Body of pancreas (tissue), 4 donors: ENCODE measurements at places on chromosomes 3 and 15.

- DNase-seq: no peak
- no peaks in the 10 kb centered on the region for H3K4me1 ChIP-seq
- H3K36me3 ChIP-seq: no peaks in the 10 kb centered on the region
Measured at GRCh38 chr3:168285506-168285905, 189.8 kb upstream of the GOLIM4 start.

DNA sequence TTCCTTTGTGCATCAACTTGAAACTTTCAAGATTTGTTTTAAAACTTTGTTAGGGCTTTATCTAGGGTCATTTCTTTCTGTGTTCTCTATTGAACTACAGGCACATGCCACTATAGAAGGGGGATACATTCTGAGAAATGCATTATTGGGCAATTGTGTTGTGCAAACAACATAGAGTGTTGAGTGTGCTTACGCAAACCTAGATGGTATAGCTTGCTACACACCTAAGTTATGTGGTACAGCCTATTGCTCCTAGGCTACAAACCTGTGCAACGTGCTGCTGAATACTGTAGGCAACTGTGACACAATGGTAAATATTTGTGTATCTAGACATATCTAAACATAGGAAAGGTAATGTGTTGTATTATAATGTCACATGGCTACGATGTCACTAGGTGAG is 33.0 kb upstream of the KLF13 start:
- H3K4me1 ChIP-seq: peaks cover 32% of the 10 kb centered on the region
- H3K36me3 ChIP-seq: no peaks in the 10 kb centered on the region
- H3K27me3 ChIP-seq: no peaks in the 10 kb centered on the region

- H3K36me3 ChIP-seq: no peaks in the 10 kb centered on the region
- no peak for DNase-seq
- no peaks in the 10 kb centered on the region for H3K27me3 ChIP-seq
- H3K4me3 ChIP-seq: no peak overlapping the region
- H3K4me1 ChIP-seq: no peaks in the 10 kb centered on the region
- no peak overlapping the region for H3K27ac ChIP-seq
Measured at GRCh38 chr3:134300520-134300919, 49.9 kb upstream of the RYK start.

GRCh38 chr15:30924353-30924752 is 20.6 kb downstream of the FAN1 start:
- DNase-seq: no peak
- no peak overlapping the region for H3K27ac ChIP-seq
- peaks cover 31% of the 10 kb centered on the region for H3K36me3 ChIP-seq
- H3K4me1 ChIP-seq: no peaks in the 10 kb centered on the region

DNA sequence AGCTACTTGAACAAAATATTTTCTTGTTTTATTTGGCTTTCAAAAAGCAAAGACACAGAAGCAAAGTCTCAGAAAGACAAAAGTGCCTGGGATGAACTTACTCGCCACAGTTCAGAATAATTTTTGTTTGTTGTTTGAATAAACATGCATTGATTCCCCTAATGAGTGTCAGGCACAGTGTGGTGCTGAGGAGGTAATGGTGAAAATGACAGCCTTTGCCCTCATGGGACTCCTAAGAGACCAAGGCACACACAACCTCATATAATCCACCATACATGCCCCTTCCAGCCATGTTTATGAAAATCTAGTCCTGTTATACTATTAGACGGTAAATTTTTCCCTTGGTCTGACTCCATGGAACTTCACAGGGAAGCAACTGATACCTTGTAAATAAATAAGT is 2.5 kb downstream of the GOLIM4 start:
- no peak overlapping the region for H3K27ac ChIP-seq
- H3K36me3 ChIP-seq: no peaks in the 10 kb centered on the region
- H3K27me3 ChIP-seq: no peaks in the 10 kb centered on the region
- peaks cover 65% of the 10 kb centered on the region for H3K4me1 ChIP-seq
- H3K4me3 ChIP-seq: no peak overlapping the region

GRCh38 chr3:141878326-141878725 is 1.9 kb downstream of the ATP1B3 start:
- H3K27ac ChIP-seq: no peak overlapping the region
- no peaks in the 10 kb centered on the region for H3K27me3 ChIP-seq
- no peaks in the 10 kb centered on the region for H3K36me3 ChIP-seq
- H3K4me1 ChIP-seq: peaks cover 22% of the 10 kb centered on the region
- H3K4me3 ChIP-seq: no peak overlapping the region

GRCh38 chr3:39907981-39908380 is 98.6 kb downstream of the MYRIP start:
- no peak overlapping the region for H3K4me3 ChIP-seq
- peak; percentile 49 for DNase-seq
- H3K4me1 ChIP-seq: peaks cover 61% of the 10 kb centered on the region
- H3K27me3 ChIP-seq: no peaks in the 10 kb centered on the region
- no peak overlapping the region for H3K27ac ChIP-seq
- no peaks in the 10 kb centered on the region for H3K36me3 ChIP-seq
